ENCODE measurements at places on chromosomes 6 and 20.
A peak's percentile ranks its signal among the peaks of the same experiment; 100 is the strongest.

GRCh38 chr20:60180986-60181385 is 222.8 kb downstream of the CDH26 start:
- no peak for DNase-seq

- no peak for DNase-seq
Observed at GRCh38 chr6:41334482-41335040, 847 bp upstream of the NCR2 start.

DNA sequence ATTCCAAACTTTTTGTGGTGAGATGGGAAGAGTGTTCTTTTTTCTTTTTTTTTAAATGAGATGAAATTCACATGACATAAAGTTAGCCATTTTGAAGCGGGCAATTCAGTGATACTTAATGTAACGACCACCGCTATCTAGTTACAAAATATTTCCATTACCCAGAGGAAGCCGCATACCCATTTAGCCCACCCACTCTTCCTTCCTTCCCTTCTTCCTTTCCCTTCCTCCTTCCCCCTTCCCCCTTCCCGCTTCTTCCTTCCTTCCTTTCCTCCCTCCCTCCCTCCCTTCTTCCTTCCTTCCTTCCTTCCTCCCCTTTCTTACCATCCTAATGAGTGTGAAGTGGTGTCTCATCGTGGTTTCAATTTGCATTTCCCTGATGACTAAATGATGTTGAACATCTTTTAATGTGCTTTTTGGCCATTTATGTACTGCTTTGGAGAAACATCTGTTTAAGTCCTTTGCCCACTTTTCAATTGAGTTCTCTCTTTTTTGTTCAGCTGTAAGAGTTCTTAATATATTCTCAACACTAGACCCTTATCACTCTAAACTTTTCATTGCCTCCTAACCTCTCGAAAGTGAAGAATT is 371.1 kb downstream of the FARS2 start:
- DNase-seq = no peak

- no peak for DNase-seq
Observed at GRCh38 chr6:5680095-5680494, 326.6 kb downstream of the NRN1 start.

- no peak for DNase-seq
Observed at GRCh38 chr6:24529985-24530384, 35.2 kb downstream of the ALDH5A1 start.

GRCh38 chr6:56040223-56040622 is 164.8 kb upstream of the BMP5 start:
- DNase-seq = peak; percentile 47

DNA sequence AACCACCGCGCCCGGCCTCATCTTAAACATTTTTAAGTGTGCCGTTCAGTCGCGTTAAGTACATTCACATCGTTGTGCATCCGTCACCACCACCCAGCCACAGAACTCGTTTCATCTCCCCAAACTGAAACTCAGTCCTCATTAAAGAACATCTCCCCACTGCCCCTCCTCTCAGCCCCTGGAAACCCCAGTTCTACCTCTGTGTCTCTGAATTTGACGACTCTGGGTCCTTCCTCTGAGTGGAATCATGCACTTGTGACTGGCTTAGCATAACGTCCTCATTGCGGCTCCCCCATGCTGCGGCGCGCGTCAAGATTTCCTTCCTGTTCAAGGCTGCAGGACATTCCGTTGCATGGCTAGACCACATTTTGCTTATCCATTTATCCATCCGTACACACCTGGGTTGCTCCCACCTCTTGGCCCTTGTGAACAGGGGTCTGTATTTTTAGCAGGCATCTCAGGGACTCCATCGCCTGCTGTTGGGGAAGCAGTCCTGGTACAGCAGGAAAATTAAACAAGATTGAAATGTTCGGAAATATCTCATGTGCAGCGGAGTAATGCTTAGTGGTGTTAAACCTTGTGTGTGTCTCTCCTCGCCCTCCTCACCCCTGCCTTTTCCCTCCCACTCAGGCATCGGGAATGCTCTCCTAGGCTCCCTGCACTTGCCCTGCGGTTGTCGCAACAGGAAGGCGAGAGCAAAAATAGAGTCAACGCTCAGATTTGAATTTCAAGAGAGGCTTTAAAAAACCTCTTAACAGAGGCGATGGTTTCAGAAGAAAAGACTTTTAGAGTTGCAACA is 127.9 kb downstream of the PXDC1 start:
- no peak for DNase-seq

DNA sequence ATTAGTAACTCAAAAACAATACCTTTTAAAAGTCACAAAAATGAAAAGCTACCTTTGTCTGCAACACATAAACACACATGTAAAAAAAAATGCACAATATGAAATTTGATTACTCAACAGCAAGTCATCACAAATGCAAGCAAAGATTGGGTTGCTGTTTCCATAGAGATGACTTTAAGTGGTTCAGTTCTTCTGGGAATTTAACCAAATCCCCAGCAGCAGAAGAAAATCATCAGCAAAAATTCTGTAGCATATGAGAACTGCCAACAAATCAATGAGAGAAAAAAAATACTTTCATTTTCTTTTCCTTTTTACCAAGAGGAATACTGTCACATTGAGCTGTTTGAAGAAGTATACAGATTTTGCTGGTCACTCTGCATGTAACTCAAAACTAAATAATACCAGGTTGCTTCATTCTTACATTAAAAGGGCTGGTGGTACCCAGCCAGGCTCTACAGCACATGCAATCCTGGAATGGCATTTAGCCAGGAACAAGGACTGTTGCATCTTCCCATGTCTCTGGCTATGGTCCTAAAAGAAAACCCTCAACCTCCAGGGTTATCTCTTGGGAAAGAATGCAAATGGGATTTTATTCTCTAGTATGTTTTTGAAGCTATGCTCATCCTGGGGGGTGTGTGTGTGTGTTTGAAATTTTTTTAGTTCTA is 158.3 kb downstream of the OPRM1 start:
- DNase-seq = no peak

DNA sequence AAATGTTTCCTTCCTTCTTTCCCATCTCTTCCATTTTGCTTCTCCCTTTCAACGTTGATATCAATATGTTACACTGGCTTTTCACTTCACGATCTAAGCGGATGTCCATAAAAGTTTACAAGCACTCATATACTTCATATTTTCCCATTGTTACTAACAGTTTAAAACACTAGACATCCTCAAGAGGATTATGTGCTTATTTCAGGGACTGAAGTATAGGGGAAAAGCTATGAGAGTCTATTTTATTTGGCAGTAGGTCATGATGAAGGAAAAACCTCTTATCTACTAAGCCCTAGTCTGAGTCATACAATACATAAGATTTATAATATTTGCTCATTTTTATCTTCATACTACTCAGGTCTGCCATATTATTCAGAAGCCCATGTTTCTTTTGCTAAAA is 20.6 kb upstream of the EPB41L2 start:
- no peak for DNase-seq

DNA sequence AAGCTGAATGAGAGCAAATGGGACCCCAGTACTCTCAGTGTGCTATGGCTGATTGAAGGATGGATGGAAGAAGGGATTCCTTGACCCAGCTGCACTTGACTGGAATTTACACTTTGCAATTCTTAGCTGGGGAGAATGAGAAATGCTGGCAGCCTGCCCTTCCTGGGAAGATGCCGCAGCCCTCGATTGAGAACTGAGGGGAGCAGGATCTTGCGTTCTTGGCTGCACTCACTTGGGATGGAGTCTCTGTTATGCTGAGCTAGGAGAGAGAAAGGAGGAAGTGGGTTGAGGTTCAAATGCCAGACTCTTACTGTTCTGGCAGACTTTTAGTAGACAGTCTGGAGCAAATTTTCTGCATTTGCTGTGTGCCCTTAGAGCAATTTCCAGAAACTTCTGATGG is 221.2 kb downstream of the FNDC1 start:
- DNase-seq = no peak

Measured in inflammatory macrophage (primary cell).